ENCODE measurements at places on chromosomes 4 and X.

- DNase-seq: no peak
Observed at GRCh38 chrX:72609313-72609712, 36.7 kb upstream of the HDAC8 start.

DNA sequence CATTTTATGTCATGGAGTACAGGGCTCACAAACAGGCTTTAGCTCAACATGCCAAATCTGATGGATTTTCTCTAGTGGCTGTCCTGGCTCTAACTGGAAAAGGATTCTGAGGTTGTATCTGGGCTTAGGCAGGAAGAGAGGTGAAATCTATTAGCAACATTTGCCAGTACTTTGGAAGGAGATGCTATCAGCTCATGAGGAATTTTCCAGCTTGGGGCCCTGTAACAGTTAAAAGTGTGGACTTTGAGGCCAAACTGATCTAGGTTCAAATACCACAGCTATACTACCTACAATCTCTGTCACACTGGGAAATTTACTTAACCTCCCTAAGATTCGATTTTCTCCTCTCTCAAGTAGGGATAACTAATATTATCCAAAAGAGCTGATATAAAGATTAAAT lies 119.0 kb upstream of the HCCS start:
- no peak for DNase-seq

- DNase-seq: no peak
Observed at GRCh38 chr4:76485450-76485849, 50.4 kb downstream of the SHROOM3 start.

DNA sequence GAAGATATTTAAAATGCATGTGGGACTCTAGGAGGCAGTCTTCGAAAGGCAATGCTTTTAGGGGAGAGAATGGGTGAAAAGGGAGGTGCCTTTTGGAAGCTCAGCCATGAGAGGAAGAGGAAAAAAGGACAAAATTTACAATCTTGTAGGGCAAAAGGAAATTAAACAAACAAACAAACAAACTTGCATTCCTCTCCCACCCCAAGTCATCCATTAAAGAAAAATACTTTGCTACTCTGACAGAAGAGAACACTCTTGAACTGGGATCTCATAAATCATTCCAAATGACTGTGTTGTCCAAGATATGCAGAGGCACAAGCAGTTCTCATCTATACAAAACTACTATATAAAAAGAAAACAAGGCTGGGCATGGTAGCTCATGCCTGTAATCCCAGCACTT lies 46.7 kb downstream of the HELQ start:
- DNase-seq: no peak

GRCh38 chr4:46793036-46793435 lies 116.0 kb downstream of the COX7B2 start:
- DNase-seq: no peak

- no peak for DNase-seq
Observed at GRCh38 chr4:77177199-77177598, 20.2 kb downstream of the CCNG2 start.

GRCh38 chrX:13090339-13091110 lies 46.1 kb upstream of the FAM9C start:
- DNase-seq: no peak

DNA sequence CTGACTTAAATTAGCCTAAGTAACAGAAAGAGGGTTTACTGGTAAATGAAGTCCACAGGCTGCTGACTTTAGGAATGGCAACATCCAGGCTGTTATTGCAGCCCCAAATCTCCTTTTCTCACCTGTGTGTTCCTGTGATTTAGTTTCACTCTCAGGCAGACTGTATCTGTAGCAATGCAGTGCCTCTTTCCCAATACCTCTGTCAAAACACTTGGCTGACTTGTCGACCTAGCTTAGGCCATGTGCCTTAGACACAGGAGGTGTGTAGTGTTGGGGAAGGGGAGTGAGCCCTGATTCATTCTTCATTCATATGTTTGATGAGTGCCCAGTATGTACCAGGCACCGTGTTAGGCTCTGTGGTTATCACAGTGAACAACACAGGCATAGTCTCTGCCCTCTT lies 46.9 kb downstream of the JADE3 start:
- DNase-seq: no peak

- DNase-seq: no peak
Observed at GRCh38 chr4:168421671-168422070, 58.6 kb downstream of the DDX60L start.

DNA sequence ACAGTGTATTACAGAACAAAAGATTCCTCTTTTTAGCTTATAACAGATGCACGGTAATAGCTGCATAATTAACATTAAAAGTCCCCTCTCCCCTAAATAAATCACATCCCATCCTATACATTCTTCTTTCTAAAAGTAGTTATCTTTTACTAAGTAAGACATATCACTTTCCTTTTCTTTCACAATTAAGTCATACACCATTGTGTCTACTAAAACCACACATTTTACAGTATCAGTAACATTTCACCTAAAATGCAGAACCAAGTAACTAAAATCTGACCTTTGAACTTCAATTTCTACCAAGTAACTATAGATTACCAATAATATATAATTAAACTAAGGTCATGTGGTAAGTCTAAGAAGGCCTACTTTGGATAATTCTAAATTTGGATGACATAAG lies 14.2 kb downstream of the DHX15 start:
- no peak for DNase-seq

- no peak for DNase-seq
Observed at GRCh38 chr4:88775026-88775425, 77.4 kb upstream of the NAP1L5 start.

DNA sequence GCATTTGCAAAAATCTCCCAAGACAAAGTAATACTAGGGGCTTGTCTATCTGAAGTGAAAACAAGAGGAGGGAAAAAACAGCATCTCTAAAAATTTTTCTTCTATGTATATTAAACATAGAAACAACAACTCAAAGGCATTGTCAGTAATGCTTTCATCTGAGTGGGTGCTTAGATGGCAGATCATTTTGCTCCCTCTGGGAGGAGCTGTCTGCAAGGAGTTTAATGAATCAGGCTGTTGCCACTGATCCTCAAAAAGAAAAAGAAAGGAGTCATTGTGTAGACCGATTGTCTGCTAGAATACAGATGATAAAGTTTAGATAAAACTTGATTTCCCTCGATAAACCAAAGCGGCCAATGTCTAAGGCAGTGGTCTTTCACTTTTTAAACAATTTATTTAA lies 49.7 kb upstream of the KLHL8 start:
- DNase-seq: no peak

- DNase-seq: no peak
Observed at GRCh38 chr4:158936238-158936637, 166.6 kb upstream of the RAPGEF2 start.

DNA sequence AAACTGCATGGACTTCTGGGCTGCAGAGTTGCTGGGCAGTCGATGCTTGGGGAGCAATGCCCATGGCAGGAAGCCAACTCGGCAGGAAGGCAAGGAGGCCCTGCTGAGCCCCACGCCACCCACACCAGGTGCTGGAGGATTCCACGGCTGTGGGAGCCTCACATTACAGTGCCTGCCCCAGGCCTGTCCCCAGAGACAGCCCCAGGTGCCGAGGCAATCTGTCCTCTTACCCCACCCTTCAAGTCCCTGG lies 53.9 kb downstream of the HMX1 start:
- no peak for DNase-seq

GRCh38 chrX:18353931-18354368 lies 538 bp downstream of the SCML2 start:
- DNase-seq: no peak

- no peak for DNase-seq
Observed at GRCh38 chrX:39595977-39596376, 501.8 kb downstream of the BCOR start.

DNA sequence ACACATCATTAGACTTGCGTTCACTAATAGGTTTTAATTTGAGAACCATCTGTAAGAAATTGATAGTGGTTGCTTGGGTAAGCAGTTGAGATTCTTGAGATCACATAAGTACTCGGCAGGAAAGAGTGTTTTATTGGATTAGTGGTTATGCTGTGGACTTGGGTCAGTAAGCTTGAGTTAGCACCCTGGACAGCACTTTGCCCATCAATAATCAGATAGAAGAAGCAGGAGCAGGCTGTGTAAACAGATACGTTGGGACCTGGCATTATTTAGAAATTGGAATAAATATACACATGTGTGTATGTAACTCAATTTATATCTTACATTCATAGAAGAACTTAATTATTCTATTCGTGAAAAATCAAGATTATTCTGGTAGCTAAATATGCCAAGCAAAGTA lies 357.5 kb upstream of the SMIM31 start:
- no peak for DNase-seq

DNA sequence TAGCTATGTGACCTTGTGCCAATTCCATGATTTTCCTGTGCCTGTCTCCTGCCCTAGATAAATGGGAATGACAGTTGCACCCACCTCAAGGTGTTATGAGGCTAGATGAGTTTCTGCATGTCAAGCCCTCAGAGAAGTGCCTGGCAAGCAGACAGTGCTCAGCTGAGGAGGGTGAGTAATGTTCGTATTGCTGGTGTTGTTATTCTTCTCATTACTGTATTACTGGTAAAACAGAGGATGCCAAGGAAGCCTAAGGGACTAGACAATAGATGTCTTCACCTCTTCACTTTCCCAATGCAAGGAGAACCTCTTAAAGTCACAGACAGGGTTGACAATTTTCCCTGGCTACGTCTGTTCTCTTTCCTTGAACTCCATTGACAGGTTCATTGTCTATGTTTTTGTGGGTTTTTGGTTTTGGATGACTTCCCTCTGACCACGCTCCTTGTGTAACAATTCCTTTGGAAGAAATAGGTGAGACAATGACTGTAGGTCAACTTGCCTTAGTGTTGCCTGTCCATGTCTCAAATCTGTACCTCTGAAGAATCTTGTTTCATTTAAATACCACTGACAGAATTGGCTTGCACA lies 19.2 kb downstream of the ETDC start:
- DNase-seq: no peak

- DNase-seq: no peak
Observed at GRCh38 chr4:168630445-168631187, 133.8 kb downstream of the PALLD start.

- DNase-seq: no peak
Observed at GRCh38 chr4:88814043-88814617, 116.5 kb upstream of the NAP1L5 start.

GRCh38 chrX:26562156-26562555 lies 346.2 kb downstream of the MAGEB5 start:
- no peak for DNase-seq

DNA sequence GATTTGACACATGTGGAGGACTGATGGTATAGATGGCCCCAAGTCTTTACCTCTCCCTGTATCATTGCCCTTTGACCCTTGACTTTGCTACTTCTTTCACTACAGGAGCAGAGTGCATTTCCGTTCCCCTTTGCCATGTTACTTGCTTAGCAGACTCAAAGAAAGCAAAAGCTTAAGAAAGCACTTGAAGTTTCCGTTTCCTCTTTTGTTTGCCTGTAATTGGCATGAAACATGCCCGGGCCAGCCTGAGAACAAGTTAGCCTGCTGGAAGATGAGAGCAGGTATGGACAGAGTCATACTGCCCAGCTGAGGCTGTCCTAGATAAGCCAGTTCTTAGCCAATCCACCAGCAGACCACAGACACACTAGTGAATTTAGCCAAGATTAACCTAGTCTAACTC lies 206.0 kb downstream of the BCOR start:
- DNase-seq: no peak

DNA sequence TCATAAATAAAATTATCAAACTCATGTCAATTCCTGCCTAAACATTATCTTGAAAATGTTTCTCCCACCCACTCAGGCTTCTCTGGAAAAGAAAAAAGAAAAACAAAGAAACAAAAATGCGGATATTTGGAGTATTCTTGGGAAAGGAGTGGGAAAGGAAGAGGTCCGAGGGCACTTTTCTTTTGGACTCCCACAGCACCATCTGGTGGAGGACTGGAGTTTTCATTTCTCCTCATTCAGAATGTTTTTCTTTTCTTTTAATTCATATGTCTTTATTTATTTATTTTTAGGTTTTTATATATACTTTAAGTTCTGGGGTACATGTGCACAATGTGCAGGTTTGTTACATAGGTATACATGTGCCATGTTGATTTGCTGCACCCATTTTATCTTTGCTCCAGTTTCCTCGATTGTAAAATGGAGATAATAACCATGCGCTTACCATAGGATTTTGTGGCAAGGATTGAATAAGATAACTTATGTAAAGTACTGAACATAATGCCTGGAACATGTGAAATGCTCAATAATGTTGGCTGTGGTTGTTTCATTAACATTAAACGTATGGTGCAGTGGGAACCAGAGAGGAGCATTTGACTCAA lies 8.0 kb upstream of the KCNE5 start:
- peak; percentile 11 for DNase-seq

- DNase-seq: no peak
Observed at GRCh38 chr4:7973545-7973981, 33.9 kb upstream of the AFAP1 start.

- DNase-seq: no peak
Observed at GRCh38 chr4:182555997-182556418, 312.8 kb downstream of the TENM3 start.

DNA sequence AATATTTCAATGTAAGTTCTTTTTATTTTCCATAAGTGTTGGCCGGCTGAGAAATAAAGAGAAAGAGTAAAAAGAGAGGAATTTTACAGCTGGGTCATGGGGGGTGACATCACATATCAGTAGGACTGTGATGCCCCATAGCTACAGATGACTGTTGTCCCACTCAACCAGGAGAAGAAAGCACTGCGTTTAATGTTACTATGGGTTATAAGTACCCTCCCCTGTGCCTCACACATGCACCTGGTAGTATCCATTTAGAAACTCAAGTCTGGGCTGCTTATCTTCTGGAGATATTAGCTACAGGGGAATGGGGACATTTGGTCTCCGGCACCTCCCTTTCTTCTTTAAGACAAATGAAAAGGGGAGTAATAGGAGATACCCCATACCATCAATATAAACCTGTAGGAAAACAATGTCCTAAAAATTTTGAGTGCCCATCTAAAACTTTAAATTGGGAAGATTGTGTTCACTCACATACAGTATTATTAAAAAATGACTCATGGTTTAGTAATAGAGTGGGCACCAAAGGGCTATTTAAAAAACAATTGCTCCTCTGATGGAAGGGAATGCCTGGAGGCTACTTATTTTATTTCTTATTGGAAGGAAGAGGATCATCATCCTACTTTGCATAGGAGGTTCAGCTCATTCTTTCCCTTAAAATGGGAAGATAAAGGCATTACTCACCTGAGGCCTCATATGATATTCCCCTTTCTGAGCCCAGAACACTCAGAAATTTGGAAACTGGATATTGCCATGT lies 18.2 kb downstream of the UGT2B11 start:
- no peak for DNase-seq

GRCh38 chr4:107619731-107620130 lies 100.3 kb downstream of the PAPSS1 start:
- DNase-seq: no peak

- no peak for DNase-seq
Observed at GRCh38 chrX:17812763-17813162, 48.3 kb downstream of the RAI2 start.

DNA sequence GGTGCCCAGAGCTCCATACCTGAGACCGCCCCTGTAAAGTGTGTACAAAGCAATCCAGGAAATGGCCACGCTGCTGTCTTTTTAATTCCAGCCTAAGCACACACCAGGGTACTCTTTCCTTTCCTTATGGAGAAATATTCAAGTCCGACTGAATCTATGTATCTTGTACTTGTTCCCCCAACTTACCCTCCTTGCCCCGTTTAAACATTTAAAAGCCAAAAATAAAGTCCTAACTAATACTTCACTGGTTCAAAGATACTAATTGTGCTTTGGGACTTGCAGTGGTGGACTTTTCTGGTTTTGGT lies 731 bp upstream of the AMMECR1 start:
- DNase-seq: no peak

- no peak for DNase-seq
Observed at GRCh38 chr4:80076681-80077080, 3.7 kb upstream of the ANTXR2 start.

GRCh38 chr4:8177552-8177951 lies 18.9 kb upstream of the ABLIM2 start:
- DNase-seq: no peak

All from hematopoietic multipotent progenitor cell treated with erythropoietin and hydrocortisone succinate and interleukin-3 and kit ligand, for 15 days (in vitro differentiated cells).